ENCODE measurements at places on chromosomes 13 and 19. TPM values are rescaled to one million over a fixed set of nuclear protein-coding genes. Genes with fewer than 3 reads are reported as not detected.

DNA sequence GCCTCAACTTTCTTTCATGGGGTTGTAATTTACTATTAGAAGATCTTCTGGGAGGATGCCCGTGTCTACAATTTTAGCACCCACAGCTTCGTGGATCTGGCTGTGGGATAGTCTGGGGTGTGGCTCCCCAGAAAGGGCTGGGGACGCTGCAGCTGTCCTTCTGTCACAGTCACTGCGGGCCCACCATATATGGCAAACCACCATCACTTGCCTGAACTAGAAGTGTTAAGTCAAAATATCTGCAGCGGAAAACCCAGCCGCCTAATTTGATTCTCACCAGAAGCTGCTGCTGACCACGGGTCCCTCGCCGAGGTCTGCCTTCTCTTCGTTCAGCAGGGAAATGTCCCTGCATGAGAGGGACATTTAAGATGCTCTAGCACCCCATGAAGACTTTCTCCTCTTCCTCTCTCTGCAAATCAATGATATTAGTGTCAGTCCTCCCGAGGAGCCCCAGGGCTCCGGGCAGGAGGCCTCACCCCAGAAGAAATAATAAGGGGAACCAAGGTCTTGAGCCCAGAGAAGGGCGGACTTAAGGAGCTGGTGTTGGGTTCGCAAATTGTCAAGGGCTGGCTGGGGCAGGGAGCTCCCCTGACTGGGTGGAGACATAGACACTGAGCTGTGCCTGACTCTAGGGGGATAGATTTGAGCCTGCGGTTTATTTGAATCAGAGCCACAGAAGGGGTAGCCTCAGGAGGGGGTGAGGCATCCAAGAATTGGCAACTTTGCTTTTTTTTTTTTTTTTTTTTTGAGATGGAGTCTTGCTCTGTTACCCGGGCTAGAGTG, 3.0 kb upstream of the MATK start:
- no peaks in the 10 kb centered on the region for H3K27me3 ChIP-seq
- H3K36me3 ChIP-seq, result no peaks in the 10 kb centered on the region
- no peak for DNase-seq
- no peak overlapping the region for H3K4me3 ChIP-seq
- H3K4me1 ChIP-seq, result peaks cover 5% of the 10 kb centered on the region

DNA sequence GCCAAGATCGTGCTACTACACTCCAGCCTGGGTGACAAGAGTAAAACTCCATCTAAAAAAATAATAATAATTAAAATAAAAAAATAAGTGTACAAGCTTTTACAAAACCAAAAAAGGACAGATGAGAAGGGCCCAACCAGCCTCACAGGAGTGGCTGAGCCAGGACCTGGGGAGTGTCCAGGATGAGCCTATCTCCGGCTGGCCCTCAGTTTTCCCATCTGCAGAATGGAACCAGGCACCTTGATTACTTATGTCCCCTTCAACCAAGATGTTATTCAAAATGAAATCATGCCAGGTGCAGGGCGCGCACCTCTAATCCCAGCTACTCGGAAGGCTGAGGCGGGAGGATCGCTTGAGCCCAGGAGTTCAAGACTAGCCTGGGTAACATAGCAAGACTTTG, 9.5 kb upstream of the IFI30 start:
- H3K4me3 ChIP-seq, result no peak overlapping the region
- H3K4me1 ChIP-seq, result peaks cover 18% of the 10 kb centered on the region
- DNase-seq, result no peak
- H3K27ac ChIP-seq, result no peak overlapping the region

- H3K36me3 ChIP-seq, result no peaks in the 10 kb centered on the region
- no peaks in the 10 kb centered on the region for H3K4me1 ChIP-seq
These were observed 12.6 kb upstream of the ERICH6B start for GRCh38 chr13:45628094-45628493.

DNA sequence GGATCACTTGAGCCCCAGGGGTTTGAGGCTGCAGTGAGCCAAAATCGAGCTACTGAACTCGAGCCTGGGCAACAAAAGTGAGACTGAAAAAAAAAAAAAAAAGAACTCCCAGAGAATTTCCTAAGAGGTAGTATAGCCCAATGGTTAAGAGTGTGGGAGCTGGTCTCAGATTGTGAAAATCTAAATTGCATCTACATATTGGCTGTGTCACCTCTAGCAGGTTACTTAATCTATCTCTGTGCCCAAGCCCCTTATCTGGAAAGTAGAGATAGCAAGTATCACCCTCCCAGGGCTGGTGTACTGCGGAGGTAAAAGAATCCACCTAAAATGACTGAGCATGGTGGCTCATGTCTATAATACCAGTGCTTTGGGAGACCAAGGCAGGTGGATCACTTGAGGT, 3.7 kb upstream of the PLAUR start:
- H3K4me3 ChIP-seq, result no peak overlapping the region
- no peak overlapping the region for H3K27ac ChIP-seq
- H3K4me1 ChIP-seq, result peaks cover 21% of the 10 kb centered on the region
- no peaks in the 10 kb centered on the region for H3K36me3 ChIP-seq
- no peaks in the 10 kb centered on the region for H3K27me3 ChIP-seq

Gene MARK4
- 9.2 TPM for total RNA-seq

Gene ZNF345
- total RNA-seq, result 1.3 TPM

Gene PTGER1
- not detected for total RNA-seq

Measured in body of pancreas (tissue), 4 donors.